ENCODE measurements at places on chromosomes 13 and 19.

GRCh38 chr13:29805994-29806979, 44.1 kb downstream of the UBL3 start:
- DNase-seq, result no peak

- no peak for DNase-seq
Observed at GRCh38 chr19:46270521-46271256, 26.2 kb upstream of the HIF3A start.

DNA sequence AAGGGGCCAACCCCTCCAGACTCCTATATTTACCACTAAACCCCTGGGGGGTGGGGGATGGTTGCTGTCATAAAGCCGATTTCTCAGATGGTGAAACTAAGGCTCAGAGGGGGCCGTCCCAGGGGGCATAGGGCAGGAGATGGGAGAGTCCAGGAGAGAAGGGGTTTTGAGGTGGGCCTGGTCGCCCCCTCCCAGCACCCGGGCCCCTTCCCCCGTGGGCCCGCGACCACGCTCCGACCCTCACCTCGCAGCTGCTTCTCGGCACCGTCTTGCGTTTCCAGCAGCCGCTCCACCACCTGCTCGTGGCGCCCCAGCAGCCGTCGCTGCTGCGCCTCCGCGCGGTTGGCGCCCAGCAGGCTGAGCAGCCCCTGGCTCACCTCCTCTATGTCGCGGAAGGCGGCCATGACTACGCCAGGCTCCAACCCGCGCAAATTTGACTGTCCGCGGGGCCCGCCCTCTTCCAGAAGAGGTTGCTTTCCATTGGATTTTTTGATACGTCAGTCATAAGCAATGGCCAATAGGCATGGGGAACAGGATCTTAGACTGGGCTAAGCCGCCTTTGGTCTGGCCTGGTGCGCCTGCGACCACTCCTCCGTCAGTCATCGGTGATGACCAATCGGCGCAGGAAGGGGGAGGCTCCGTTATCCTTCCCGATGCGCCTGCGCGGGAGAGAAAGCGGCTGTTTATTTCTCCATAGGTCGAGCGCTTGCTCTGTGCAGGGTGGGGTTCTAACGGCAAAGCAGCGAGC, at the start of gene SPC24:
Gene SPC24, minus strand, starts transcription at position 410 of the 748 bp plus-strand sequence. Its CDS starts 6 bp downstream, at position 404.
- DNase-seq, result peak; percentile 95

DNA sequence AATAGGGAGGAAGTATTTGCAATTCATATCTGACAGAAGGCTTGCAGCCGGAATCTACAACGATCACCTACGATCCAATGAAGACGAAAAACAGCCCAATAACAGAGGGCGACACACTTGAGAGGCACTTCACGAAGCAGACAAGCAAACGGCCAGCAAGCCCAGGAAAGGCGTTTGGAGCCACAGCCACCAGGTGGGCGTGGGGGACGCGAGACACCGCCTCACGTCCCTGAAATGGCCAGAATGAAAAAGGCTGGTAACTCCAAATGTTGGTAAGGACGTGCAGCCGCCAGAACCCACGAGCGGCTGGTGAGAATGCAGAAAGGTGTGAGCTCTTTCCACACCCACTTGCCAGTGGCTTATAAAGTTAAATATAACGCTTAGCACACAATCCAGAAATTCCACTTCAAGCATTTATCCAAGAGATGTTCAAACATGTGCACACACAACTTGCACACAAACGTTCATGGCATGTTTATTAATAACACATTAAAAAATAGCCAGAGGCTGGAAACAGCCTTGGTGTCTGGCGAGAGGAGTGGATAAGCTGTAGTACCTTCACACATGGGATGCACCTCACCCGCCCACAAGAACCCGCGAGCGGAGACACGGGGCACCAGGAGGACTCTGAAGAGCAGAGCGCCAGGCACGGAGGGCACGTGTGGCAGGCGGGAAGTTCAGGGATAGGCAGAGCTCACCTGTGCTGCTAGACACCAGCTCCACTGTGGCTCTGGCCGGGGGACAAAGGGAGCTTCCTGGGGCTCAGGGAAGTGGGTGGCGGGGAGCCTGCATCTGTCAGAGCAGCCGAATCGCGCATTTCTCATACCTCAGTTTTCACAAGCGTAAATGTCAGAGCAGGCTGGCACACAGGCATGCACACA, 89.3 kb downstream of the SPACA7 start:
- no peak for DNase-seq

GRCh38 chr13:67146523-67147130, 83.5 kb downstream of the PCDH9 start:
- no peak for DNase-seq

DNA sequence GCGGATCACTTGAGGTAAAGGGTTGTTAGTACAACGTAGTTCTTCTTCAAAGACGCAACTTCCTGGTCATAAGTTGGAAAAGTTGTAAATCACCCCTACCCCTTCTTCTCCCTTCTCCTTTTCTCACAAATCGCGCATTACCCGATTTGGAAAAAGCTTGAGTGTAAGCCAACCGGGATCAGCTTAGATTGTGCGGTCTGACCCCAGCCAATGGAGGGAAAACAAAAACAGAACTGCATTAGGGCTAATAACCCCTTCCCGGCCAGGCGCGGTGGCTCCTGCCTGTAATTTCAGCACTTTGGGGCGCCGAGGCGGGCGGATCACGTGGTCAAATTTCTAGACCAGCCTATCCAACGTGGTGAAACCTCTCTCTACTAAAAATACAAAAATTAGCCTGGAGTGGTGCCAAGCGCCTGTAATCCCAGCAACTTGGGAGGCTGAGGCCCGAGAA, 806 bp downstream of the ZNF90 start:
- no peak for DNase-seq

- DNase-seq, result no peak
Observed at GRCh38 chr13:80904386-80904785, 563.5 kb upstream of the SPRY2 start.

GRCh38 chr19:10011974-10012373, 1.3 kb upstream of the RDH8 start:
- no peak for DNase-seq

DNA sequence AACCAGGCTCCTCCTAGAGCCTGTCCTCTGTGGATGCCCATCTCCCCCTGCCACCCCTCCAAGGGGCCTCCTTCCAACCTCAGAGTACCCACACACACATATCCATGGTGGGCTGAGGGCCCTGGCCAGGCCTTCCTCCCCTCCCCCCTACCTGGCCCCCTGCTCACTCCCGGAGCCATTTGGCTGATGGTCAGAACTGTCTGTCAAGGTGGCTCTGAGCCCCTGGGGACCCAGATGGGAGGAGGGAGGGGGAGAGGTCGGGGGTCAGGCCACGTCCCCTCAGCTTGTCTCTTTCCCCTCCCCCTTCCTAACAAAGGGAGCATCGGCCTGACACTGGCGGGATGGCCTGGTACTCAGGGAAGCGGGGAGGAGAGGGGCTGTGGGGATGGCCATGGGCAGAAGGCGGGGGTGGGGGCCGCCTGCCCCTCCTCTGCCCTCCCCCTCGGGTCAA, 18.7 kb upstream of the POU2F2 start:
- no peak for DNase-seq

GRCh38 chr13:103525530-103525929, 459.3 kb upstream of the SLC10A2 start:
- no peak for DNase-seq

GRCh38 chr19:57167385-57167784, at the start of gene DUXA:
Gene DUXA (minus strand): TSS chr19:57167485. CDS start chr19:57167443, 42 bp downstream.
- DNase-seq, result no peak

- DNase-seq, result no peak
Observed at GRCh38 chr13:110652764-110653163, 37.4 kb downstream of the NAXD start.

- no peak for DNase-seq
Observed at GRCh38 chr13:65488606-65489005, 1741.5 kb downstream of the PCDH9 start.

DNA sequence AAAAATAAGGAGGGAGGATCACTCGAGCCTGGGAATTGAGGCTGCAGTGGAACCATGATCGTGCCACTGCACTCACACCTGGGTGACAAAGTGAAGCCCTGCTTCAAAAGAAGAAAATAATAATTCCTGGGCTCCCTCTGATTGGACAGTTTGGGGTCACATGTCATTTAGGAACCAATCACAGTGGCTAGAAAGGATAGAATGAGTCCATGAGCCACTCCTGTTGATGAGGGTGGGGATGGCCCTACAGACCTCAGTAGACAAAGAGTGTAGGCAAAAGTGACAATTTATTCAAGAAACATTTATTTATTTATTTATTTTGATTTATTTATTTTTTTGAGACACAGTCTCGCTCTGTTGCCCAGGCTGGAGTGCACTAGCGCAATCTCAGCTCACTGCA, 26.8 kb upstream of the ADGRE5 start:
- DNase-seq, result no peak

- DNase-seq, result no peak
Observed at GRCh38 chr13:93789058-93789457, 562.5 kb downstream of the GPC6 start.

- no peak for DNase-seq
Observed at GRCh38 chr13:92260363-92260762, 861.9 kb downstream of the GPC5 start.

DNA sequence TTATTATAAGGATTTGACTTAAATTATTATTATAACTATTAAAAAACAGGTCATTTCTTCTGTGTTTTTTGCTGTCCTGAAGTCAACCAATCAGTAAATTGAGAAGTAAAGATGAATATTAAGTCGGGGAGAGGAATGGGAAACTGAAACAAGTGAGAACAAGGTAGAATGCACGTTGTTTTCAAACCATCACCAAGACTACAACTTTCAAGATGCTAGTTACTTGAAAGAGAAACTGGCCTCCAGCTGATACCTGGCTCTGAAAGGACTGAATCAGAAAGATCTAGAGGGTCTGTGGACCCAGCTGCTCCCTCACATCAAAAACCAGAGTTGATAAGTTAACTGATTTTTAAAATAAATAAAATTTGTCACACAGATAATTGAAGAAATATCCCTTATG, 1301.5 kb upstream of the ATXN8OS start:
- no peak for DNase-seq

- no peak for DNase-seq
Observed at GRCh38 chr13:34628209-34628682, 313.8 kb upstream of the NBEA start.

DNA sequence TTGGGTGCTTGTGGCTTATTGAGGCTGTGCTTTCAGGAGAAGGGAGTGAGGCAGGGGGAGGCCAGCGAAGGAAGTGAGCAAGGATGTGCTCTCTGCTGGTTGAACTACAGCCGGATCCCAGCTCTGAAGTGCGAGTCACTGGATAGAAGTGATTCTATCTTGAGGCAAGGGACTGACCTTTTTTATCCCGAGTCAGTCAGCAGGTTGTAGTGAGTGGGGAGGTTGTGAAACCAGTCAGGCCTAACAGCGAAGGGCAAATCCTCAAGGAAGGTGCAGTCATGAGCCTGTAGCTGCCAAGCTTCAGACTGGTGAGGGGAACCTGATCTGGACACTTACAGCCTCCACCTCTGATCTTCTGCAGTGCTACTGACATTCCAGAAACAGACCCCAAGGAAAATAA, 18.6 kb downstream of the SCEL start:
- DNase-seq, result no peak

- DNase-seq, result peak; percentile 10
Observed at GRCh38 chr19:50556282-50557008, 11.8 kb downstream of the LRRC4B start.

DNA sequence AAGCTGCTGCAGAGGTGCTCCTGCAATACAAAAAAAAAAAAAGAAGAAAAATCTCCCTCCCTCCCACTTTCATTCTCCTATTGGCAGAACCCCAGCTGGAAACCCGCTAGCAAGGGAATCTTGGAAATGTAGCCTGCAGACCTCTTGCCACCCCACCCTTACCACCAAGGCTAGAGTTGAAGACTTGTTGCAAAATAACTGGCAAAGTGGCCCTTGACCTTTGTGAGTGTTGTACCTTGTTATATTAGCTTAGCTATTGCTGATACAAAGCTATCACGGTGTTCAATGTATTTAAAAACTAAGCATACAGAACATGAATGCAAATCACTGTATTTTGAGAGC, 57.5 kb upstream of the KCTD4 start:
- DNase-seq, result no peak

DNA sequence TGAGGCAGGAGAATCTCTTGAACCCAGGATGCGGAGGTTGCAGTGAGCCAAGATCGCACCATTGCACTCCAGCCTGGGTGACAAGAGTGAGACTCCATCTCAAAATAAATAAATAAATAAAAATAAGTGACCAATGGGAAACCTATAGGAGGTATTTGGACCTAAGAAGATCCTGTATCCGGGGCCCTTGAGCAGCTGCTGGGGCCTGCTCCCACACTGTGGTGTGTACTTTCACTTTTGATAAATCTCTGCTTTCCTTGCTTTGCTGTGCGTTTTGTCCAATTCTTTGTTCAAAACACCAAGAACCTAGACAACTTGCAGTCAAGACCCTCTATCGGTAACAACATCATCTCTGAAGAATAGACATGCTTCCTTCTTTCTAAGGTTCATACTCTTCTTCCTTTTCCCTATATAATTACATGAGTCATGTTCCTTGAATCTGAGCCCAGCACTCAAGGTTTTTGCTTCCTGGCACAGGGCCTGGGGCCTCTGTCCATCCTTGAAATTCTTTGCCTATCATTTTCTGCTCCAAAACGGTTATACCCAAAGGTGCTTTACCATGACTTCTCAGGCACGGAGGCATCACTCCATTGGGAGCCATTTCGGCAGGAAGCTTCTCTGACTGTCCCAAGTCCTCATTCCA, 14.2 kb upstream of the PNMA8C start:
- no peak for DNase-seq

DNA sequence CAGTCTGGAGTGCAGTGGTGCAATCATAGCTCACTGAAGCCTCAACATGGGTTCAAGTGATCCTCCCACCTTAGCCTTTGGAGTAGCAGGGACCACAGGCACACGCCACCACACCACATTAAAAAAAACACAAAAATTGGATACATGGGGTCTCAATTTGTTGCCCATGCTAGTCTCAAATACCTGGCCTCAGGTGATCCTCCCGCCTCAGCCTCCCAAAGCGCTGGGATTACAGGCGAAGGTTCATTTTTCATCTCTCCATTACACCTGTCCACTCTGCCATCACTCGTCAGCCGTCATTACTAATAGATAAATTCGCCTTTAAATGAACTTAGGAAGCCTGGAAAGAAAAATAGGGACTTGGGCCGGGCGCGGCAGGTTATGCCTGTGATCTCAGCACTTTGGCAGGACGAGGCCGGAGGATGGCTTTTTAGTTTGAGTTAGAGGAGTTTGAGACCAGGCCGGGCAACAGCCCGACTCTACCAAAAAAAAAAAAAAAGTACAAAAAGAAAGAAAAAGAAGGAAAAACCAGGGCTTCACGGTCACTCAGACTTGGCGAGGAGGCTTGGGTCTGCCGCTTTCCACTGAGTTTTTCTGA, 685 bp upstream of the SUPT5H start:
- no peak for DNase-seq

- no peak for DNase-seq
Observed at GRCh38 chr13:105389373-105389772, 1146.1 kb downstream of the EFNB2 start.

Measured in AG09309 (cell line).